A673 (cell line): ENCODE measurements at places on chromosomes 11 and 22.

- DNase-seq: no peak
Measured at GRCh38 chr11:2555336-2555735, 110.5 kb downstream of the KCNQ1 start.

GRCh38 chr22:18119409-18120110 lies 9.0 kb downstream of the TUBA8 start:
- no peak for DNase-seq

DNA sequence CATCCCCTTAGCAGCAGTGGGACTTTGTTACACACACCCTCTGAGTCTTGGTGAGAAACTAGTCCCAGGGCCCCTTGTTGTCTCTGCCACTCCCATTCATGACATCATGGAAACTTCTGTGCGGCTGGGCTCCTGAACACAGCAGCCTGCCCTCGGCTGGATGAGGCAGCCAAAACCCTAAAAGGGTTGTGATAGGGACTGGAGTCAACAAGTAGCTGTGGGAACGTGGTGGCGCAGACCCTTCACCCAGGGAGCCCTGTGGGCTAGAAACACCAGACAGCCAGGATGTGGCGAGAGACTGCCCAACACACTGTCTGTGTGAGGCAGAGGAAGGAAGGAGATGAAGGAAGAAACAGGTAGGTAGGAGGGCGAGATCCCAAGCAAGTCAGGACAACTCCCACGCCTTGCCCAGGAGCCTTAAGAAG lies 3.9 kb downstream of the CD3D start:
- peak; percentile 37 for DNase-seq

DNA sequence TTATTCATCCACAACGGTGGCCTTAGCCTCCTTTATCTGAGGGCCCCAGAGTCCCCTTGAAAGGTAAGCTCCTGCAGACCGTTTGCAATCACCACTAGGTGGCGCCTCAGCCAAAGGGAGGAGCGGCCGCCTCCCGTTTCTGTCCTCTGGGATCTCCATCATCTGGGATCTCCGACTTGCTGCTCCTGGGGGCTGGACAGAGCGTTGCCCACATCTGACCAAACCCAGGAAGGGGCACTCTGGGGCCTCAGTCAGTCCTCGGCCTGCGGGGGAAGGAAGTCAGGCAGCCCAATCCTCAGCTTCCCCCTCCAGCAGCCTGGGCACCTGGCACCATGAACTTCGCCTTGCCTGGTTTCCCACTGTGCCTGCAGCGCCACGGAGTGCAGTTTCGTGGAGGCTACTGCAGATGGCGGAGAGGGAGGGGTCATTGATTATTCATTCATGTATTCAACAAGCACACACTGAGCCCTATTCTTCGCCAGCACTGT lies 23.5 kb downstream of the TP53I11 start:
- DNase-seq: peak; percentile 92

- peak; percentile 58 for DNase-seq
Measured at GRCh38 chr11:76835928-76836612, 24.6 kb upstream of the ACER3 start.

DNA sequence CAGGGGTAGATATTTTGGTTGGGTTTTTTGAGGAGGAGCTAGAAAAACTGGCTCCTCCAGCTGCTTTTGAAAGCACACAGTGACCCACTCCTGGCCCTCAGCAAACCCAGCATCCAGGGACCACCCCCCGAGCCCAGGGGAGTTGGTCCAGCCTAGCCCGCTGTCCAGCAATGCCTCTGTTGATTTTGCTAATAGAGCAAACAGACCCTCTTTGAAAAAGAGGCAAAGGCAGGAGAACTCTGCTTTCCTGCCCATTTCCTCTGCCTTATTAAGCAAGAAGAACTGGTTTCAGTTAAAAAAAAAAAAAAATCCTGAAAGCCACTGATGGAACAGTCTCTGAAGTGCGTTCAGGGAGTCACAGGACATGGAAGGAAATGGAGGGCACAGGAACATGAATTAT lies 25.3 kb downstream of the ABTB2 start:
- no peak for DNase-seq

DNA sequence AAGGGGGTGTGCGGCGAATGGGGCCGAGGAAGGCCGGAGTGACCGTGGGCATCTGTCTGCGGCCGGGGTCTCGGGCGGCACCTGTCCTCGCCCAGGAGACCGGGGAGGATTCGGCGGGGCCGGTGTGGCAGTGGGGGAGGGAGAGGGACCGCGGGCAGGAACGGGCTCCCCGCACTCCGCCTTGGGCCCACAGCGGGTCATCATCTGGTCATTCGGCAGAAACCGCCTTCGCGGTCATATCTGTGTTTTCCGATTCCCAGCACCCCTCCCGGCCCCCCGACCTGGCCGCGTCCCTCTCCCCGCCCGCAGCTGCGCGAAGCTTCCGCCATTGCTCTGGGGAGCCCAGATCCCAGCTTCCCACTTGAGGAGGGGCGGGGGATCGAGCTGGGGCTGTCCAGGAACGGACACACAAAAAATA lies 824 bp upstream of the CBX6 start:
- DNase-seq: no peak

- DNase-seq: peak; percentile 95
Measured at GRCh38 chr11:45662665-45663485, 2.5 kb downstream of the CHST1 start.

GRCh38 chr11:68373189-68373814 lies 60.9 kb downstream of the LRP5 start:
- peak; percentile 90 for DNase-seq

GRCh38 chr11:114279792-114280546 lies 16.2 kb upstream of the NNMT start:
- DNase-seq: no peak

- peak; percentile 73 for DNase-seq
Measured at GRCh38 chr11:88363648-88364065, 26.1 kb upstream of the CTSC start.

DNA sequence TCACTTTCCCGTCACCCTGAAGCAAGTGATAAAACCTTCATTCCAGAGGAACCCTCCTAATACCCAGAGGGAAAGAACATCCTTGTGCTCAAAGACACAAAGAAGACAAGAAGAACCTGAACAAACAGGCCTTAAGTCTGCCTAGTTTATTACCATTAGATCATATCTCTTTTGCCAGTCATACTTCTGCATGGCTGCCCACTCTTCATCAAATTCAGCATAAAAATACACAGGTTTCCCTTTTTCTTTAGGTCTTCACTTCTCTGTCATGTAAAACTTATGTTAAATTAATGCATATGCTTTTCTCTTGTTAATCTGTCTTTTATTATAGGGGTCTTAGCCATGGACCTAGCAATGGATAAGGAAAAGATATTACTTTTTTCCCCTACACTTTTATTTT lies 459.7 kb downstream of the DLG2 start:
- DNase-seq: no peak

DNA sequence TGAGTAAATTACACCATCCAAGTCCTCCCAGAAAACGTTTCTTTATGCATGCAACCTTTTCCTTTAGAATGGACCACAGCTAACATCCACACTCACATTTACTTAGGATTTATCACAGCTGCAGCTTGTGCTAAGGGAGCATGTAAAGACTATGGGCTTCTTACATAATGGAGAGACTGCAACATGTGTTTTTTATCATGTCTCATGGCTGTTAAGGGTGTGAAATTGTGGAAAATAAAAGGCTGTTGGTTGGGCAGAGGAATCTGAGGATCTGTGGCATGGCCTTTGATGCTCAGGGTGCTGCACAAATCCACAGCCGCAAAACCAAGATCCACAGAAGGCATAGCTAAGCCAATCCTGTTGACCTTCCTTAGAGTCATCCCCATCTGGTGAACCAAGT lies 112.0 kb upstream of the MTNR1B start:
- DNase-seq: no peak

DNA sequence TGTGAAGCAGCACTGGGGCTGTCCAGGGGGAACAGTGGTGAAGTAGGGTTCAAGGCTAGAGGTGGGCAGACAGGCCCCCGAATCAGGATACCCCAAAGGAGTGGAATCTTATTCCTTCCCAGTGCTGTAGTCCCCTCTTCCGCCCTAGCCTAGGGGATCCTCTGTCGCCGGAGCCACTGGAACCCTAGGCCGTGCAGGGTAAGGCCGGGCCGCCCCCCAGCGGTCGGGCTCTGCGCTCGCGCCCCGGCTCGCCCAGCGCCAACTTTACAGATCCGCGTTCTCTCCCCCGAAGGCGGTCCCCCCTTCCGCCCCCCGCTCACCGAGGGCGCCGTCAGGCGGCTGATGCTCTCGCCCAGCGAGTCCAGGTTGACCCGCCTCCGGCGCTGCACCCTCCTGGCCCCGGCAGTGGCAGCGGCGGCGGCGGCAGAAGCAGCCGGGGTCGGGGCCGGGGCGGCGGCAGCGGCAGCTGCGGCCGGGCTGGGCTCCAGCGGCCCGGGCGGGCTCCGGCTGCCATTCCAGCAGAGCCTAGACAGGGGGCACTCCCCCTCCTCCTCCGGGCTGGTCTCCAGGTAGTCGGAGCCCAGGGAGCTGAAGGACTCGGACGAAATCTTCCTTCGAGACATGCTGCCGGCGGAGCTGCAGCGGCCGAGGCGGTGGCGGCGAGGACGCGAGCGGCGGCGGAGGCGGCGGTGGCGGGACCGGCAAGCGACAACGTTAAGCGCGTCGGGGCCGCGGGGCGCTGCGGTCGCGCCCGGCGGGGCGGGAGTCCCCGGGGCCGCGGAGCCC lies 650 bp downstream of the GUCY1A2 start:
- DNase-seq: peak; percentile 88

DNA sequence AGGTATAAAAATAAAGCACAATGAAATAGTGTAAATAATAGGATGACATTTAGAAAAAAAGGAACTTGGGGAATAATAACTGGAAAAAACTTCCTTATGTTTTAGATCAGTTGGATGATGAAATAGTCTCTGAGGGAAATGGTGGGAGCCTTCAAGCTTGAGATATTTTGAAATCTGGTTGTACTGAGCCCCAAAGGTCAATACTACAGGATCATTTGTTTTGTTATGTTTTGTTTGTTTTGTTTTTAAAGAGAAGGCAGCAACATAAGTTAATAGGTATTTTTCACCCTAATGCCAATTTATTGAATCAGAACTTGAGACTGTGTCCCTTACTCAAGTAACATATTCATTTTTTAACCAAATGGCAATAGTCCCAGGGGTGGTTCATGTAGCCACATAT lies 393.1 kb downstream of the ETS1 start:
- DNase-seq: no peak

- no peak for DNase-seq
Measured at GRCh38 chr11:124838805-124839127, 26.5 kb upstream of the ROBO3 start.

DNA sequence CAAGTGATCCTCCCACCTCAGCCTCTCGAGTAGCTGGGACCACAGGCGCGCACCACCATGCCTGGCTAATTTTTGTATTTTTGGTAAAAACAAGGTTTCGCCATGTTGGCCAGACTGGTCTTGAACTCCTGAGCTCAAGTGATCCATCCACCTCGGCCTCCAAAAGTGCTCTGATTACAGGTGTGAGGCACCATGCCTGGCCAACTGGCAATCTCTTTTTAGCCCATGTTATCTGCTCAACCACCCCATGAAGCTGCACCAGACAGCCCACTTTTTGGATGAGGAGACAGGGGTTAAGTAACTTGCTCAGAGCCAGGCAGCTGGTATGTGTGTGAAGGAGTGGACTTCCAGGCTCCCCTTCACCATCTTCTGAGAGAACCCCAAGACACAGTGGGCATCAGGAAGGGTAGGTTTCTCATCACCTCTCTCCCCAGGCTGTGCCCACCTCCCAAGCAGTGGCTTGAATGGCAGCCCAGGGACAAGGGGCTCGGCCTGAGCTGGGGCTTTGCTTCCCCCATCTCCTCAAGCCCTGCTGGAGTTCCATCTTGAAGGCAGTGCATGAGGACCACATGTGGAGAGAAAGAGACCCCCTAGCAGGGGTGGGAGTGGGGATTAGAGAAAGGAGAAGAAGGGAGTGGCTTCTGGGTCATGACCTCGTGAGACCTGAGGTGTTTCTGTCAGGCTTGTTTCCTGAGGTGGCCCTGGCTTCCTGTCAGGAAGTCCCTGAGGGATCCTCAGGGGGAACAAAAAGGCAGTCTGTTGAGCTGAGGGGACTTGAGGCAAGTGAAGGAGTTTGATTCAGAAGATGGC lies 87.5 kb upstream of the PARVA start:
- no peak for DNase-seq

GRCh38 chr22:20315337-20316216 lies 4.3 kb downstream of the DGCR6L start:
- DNase-seq: no peak

DNA sequence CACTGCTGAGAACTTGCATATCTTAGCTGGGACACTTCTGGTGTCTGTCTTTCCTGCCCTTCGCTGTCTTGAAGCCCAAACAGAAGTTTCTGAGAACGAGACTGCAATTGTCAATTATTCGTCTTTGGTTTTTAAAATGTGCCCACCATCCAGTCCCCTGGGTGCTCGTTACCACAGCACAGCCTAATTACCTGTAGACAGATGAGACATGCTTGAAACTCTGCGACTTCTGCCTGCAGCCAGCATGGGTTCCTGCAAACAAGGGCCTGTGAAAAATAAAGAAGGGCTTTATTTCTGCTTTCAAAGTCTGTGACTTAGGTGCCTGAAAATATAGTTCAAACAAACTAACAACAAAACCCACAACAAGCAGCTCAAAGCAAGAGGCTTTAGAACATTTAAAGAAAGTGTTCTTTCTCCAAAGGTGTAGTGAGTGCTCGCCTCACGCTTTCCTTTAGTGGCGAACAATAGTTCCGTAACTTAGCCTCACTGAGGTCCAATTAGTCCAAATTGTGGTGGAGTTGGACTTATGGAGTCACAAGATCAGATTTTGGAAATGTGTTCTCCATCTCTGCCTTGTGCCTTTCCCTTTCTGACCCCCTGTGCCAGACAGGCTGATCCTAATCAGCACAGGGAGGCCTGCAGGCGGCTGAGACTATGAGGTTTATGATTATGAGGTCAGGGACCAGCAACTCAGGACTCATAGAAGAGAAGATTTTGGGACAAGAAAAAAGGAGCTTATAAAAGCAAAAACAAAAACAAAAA lies 20.4 kb upstream of the GRAMD1B start:
- DNase-seq: no peak

DNA sequence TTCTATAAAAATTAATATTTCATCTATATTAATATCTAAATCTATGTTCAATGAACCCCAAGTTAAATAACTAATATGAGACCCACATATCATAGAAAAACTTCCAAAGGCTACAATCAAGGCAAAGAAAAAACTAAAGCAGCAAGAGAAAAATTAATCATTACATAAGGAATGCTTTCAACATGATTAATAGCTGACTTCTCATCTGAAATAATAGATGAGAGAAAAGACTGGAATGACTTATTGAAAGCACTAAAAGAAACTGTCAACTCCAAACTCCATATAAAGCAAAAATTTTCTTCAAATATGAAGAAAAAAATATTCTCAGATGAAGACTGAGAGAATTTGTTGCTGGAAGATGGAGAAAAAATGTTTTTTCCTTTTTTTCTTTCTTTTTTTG lies 13.0 kb downstream of the TRIM5 start:
- DNase-seq: no peak
